Upper lobe of left lung (tissue), 6 donors: ENCODE measurements at places on chromosomes 4 and X. TPM values are rescaled to one million over a fixed set of nuclear protein-coding genes. Genes with fewer than 3 reads are reported as not detected.

DNA sequence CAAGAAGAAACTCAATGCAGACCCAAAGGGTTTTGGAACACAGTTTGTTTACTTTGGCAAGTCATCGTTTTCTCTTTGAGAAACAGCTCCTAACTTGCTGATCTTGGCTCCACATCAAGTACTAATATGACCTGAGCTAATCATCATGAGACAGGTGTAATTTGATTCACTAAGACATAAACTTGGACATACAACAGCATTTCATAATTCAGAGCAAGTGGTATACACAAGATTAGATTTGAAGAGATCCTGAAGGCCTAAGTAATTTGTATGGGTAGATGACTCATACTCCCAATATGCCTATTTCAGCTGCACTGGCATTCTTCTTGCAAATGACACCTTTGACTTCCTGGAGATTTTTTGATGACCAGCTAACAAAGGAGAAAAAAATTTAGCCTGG lies 1521.7 kb downstream of the RPA4 start:
- H3K27ac ChIP-seq = no peak overlapping the region
- no peak for DNase-seq
- H3K27me3 ChIP-seq = no peaks in the 10 kb centered on the region
- no peaks in the 10 kb centered on the region for H3K4me1 ChIP-seq
- no peak overlapping the region for H3K4me3 ChIP-seq
- H3K36me3 ChIP-seq = no peaks in the 10 kb centered on the region

GRCh38 chr4:133866328-133866699 lies 335.3 kb downstream of the PABPC4L start:
- H3K4me3 ChIP-seq = no peak overlapping the region
- H3K4me1 ChIP-seq = no peaks in the 10 kb centered on the region
- H3K27me3 ChIP-seq = no peaks in the 10 kb centered on the region
- no peak for DNase-seq
- no peak overlapping the region for H3K27ac ChIP-seq

- H3K4me1 ChIP-seq = peaks cover 35% of the 10 kb centered on the region
- H3K27ac ChIP-seq = no peak overlapping the region
- H3K27me3 ChIP-seq = no peaks in the 10 kb centered on the region
- DNase-seq = peak; percentile 44
- peaks cover 6% of the 10 kb centered on the region for H3K36me3 ChIP-seq
Observed at GRCh38 chrX:73850124-73851013, 287.4 kb downstream of the CHIC1 start.

GRCh38 chr4:110989125-110989524 lies 366.2 kb upstream of the PITX2 start:
- DNase-seq = no peak
- no peaks in the 10 kb centered on the region for H3K4me1 ChIP-seq
- H3K36me3 ChIP-seq = no peaks in the 10 kb centered on the region

GRCh38 chrX:47573341-47574075 lies 8.7 kb upstream of the TIMP1 start:
- H3K27me3 ChIP-seq = no peaks in the 10 kb centered on the region
- peaks cover 2% of the 10 kb centered on the region for H3K4me1 ChIP-seq
- H3K36me3 ChIP-seq = peaks cover 31% of the 10 kb centered on the region

- H3K4me1 ChIP-seq = no peaks in the 10 kb centered on the region
- H3K36me3 ChIP-seq = no peaks in the 10 kb centered on the region
- no peaks in the 10 kb centered on the region for H3K27me3 ChIP-seq
- H3K27ac ChIP-seq = no peak overlapping the region
Observed at GRCh38 chrX:85573801-85574200, 194.3 kb upstream of the POF1B start.

- H3K27me3 ChIP-seq = no peaks in the 10 kb centered on the region
- no peaks in the 10 kb centered on the region for H3K36me3 ChIP-seq
- no peak for DNase-seq
- H3K4me1 ChIP-seq = peaks cover 19% of the 10 kb centered on the region
Observed at GRCh38 chrX:49273181-49273727, 3.7 kb downstream of the PPP1R3F start.

GRCh38 chr4:97153042-97153441 lies 990.2 kb downstream of the STPG2 start:
- no peak overlapping the region for H3K27ac ChIP-seq

- no peaks in the 10 kb centered on the region for H3K27me3 ChIP-seq
- peaks cover 5% of the 10 kb centered on the region for H3K4me1 ChIP-seq
- no peak overlapping the region for H3K27ac ChIP-seq
- no peak overlapping the region for H3K4me3 ChIP-seq
- no peak for DNase-seq
Observed at GRCh38 chr4:14719053-14719452, 283.2 kb upstream of the CPEB2 start.

Gene GSX2
- not detected for total RNA-seq

Gene HSFX4
- not detected for total RNA-seq

Gene AFP
- not detected for total RNA-seq

Gene GATB
- 13.6 TPM for total RNA-seq
